Stimulated activated CD8-positive, alpha-beta memory T cell treated with anti-CD3 and anti-CD28 coated beads, Interleukin-12 subunit alpha, Interleukin-12 subunit beta, amount 100 ng/mL, for 1 hour (primary cell): ENCODE measurements at places on chromosomes 16 and 17.

GRCh38 chr16:68575082-68575481 is 36.0 kb downstream of the ZFP90 start:
- no peak for DNase-seq

- DNase-seq = no peak
Measured at GRCh38 chr16:89297910-89298545, 80.5 kb downstream of the ZNF778 start.

GRCh38 chr16:66091471-66091891 is 275.0 kb upstream of the CDH5 start:
- no peak for DNase-seq

- DNase-seq = no peak
Measured at GRCh38 chr17:67601897-67602296, 115.8 kb upstream of the NOL11 start.

DNA sequence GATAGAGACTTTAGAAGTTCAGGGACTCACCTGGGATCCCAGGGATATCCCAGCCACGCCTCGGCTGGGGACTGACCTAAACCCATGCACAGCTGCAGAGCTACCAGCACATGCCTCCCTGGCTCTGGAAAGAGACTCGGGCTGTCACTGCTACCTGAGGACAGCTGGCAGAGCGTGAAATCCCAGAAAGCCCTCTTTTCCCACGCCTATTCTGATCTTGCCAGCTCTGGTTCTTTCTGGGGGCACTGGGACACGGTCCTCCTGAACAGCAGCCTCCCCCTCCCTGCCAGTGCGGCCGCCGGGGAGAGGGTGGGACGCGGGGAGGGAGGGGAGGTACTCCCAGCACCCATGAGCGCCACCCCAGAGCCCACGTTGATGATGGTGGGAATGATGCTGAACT is 10.8 kb downstream of the P2RX5 start:
- no peak for DNase-seq

DNA sequence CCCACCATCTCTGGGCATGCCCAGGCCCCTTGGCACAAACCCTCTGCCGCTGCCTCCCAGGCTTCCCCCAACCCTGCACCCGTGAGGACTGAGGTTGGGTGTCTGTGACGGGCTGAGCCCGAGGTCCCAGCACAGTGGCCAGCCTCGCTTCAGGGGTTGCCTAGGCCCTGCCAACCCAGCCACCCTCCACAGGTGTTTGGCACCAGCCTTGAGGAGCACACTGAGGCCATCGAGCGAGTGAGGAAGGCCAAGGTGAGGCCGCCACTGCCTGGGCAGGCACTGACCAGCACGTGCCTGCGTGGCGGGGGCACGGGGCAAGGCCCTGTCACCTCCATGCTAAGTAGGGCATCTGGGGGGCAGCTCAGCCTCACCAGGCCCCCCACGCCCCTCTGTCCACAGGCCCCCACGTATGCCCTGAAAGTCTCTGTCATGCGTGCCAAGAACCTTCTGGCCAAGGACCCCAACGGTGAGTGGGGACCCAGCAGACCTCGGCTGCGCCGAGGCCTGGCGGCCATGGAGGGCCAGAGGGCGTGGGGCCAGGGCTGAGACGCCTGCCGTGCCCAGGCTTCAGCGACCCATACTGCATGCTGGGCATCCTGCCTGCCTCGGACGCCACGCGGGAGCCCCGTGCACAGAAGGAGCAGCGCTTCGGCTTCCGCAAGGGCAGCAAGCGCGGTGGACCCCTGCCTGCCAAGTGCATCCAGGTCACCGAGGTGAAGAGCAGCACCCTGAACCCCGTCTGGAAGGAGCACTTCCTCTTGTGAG is 7.5 kb downstream of the BAIAP3 start:
- DNase-seq = no peak

DNA sequence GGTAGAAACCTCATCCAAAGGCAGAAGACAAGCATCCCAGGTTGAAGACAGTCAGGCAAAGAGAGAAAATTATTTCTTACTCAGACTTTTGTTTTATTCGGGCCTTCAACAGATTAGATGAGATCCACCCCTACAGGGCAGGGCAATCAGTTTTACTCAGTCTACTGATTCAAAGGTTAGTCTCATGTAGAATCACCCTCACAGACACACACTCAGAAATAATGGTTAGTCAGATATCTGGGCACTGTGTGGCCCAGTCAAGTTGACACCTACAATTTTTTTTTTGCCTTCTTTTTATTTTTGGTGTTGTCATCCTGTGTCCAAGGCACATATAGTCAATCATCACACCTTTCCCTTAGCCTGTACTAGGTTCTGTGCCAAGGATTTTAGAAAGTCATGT is 729.8 kb downstream of the WWOX start:
- no peak for DNase-seq

GRCh38 chr17:41544491-41544892 is 16.4 kb upstream of the KRT19 start:
- no peak for DNase-seq

GRCh38 chr16:84684592-84684965 is 15.2 kb upstream of the USP10 start:
- no peak for DNase-seq

DNA sequence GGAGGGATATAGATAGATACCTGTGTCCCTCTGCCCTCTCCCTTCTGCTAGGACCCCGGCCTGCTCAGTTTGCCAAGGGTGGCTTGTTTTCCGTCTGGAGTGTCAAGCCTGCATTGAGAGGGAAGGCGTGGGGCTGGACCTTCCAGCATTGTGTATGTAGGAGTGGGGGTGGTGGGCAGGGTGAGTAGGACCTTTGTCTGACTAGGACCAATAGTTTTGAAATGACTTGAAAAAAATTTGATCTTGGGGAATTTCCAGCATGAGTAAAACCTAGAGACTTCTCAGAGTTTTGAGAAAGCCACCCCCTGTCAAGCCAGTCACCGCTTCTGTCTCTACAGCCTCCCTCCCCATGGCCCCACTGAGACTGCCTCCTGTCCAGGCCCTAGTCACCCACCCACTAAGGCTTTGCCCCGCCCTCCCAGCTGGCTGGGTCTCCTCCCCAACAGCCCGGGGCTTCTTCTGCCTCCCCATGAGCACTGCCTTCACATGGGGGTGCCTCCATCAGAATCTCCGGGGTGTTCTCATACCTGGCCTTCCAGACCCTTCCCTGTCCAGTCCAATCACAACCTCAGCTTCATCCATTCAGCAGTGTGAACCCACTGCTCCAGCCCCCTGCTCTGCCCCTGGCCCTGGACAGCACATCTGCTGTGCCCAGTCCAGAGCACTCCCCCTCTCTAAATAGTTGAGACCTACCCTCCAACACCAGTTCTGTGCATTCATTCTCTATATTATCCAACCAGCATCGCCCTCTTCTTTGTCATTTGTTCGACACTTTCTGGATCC is 207.0 kb downstream of the MSI2 start:
- no peak for DNase-seq

- no peak for DNase-seq
Measured at GRCh38 chr17:83053021-83053681, 26.3 kb upstream of the METRNL start.

DNA sequence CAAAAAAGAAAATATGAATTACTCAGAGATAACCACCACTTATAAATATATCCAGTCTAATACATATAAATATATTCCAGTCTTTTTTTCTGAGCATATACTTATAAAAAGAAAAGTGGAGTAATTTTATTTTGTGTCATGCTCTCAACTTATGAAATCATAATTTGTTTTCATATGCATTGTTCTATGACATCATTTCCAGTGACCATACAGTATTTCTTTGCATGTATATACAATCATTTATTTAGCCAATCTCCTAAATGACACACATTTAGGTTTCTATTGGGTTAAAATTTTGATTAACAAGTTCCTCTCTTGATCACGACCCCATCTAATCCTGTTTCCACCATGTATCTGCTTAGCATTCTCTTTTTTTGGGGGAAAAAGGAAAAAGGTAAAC is 16.4 kb upstream of the NDEL1 start:
- DNase-seq = no peak

- DNase-seq = no peak
Measured at GRCh38 chr16:27402569-27402963, 592 bp downstream of the IL21R start.

DNA sequence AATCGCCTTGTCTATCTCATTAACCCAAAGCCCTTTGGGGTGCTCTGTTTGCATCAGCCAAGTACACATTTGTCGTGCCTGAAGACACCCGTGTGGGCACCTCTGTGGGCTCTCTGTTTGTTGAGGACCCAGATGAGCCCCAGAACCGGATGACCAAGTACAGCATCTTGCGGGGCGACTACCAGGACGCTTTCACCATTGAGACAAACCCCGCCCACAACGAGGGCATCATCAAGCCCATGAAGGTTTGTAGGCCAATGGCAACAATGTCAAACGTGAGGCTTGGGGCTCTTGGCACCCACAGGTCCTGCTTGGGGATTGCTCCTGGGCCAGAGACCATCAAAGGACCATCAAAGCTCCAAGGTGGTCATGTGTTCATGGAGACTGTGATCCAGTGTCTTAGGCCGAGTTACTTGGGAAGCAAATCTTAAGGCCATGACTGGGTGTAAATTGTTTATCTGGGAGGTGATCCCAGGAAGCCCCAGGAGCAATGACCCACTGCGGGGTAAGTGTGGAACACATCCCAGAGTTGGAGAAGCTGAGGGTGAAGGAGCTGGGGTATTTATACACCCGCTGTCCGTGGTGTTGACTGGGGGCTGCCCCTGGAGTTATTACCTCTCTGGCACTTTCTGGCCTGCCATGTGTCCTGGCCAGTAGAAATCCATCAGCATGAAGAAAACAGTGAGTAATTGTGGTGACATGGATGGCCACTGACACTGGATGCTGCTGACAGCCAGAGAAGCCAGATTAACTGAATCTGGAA is 24.0 kb downstream of the CDH5 start:
- no peak for DNase-seq

- no peak for DNase-seq
Measured at GRCh38 chr16:7534749-7535148, 202.1 kb downstream of the RBFOX1 start.

GRCh38 chr16:76653390-76654026 is 376.3 kb downstream of the CNTNAP4 start:
- no peak for DNase-seq

GRCh38 chr17:79985943-79986391 is 49.7 kb downstream of the TBC1D16 start:
- no peak for DNase-seq
